ENCODE measurements at places on chromosomes 2 and 18.

- DNase-seq: no peak
Measured at GRCh38 chr2:237392186-237392585, 21.8 kb downstream of the COL6A3 start.

DNA sequence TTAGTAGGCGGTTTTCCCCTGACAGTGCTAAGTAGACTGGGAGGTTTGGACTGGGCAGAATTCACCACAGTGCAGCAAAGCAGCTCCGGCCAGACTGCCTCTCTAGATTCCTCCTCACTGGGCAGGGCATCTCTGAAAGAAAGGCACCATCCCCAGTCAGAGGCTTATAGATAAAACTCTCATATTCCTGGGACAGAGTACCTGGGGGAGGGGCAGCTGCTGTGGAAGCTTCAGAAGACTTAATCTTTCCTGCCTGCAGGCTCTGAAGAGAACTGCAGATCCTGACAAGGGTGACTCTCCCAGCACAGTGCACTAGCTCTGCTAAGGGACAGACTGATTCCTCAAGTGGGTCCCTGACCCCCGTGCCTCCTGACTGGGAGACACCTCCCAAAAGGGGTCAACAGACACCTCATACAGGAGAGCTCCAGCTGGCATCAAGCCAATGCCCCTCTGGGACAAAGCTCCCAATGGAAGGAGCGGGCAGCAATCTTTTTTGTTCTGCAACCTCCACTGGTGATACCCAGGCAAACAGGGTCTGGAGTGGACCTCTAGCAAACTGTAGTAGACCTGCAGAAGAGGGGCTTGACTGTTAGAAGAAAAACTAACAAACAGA, 266.8 kb upstream of the CRIM1 start:
- DNase-seq: no peak

DNA sequence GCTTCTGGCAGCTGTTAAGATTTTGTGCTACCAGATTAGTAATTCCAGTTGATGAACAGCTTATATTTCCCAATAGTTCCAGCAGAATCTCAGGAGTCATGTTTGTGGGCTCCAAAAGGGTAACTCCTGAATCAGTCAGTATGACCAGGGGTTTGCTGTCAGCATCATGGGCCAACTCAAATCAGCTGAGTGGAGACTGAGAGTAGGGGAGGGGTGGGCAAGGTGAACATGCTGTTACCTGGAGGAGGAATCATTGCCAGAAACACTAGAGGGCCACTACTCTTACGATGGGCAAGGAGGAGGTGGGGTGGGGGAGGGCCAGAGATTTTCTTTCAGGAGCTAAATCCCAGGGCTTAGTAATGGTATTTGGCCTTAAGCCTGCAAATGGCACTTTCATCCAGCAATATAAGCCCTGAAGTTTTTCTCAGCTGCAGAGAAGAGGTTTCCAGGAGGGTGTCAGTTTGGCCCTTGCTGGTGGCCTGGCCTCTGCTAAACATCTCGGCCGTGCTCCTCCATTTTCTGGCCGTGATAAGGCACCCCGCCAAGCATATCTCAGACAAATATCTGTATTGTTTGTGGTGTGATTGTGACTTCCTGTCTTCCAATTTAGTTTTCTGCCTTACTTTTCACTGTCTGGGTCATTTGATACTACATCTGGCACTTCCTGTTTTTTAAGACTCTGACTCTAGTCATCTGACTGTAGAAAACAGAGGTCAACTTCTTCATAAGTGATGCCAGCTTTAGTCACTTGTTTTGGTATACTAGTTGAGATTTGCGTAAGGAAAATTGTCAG, 120.5 kb upstream of the CXCR4 start:
- DNase-seq: no peak

DNA sequence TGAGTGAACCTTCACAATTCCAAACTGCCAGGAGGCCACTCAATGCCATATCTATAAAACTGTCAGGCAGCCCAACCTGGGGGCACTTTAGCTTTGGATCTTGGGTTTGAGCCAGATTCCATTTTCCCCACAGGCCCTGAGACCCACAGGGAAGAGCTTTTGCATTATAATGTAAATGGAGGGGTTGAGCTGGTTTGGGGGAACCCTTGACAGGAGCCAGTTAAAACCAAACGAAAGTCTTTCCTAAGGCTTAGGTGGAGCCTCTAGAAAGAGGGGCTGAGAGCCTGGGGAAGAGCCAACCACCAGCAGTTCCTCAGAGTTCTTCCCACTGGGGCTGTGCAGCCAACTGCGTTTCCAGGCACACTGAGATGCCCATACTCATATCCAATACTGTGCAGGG, 42.7 kb downstream of the BCL11A start:
- DNase-seq: no peak

GRCh38 chr2:144663207-144663606, 143.3 kb upstream of the ZEB2 start:
- DNase-seq: no peak

GRCh38 chr18:49656073-49656692, 94.3 kb downstream of the LIPG start:
- no peak for DNase-seq

DNA sequence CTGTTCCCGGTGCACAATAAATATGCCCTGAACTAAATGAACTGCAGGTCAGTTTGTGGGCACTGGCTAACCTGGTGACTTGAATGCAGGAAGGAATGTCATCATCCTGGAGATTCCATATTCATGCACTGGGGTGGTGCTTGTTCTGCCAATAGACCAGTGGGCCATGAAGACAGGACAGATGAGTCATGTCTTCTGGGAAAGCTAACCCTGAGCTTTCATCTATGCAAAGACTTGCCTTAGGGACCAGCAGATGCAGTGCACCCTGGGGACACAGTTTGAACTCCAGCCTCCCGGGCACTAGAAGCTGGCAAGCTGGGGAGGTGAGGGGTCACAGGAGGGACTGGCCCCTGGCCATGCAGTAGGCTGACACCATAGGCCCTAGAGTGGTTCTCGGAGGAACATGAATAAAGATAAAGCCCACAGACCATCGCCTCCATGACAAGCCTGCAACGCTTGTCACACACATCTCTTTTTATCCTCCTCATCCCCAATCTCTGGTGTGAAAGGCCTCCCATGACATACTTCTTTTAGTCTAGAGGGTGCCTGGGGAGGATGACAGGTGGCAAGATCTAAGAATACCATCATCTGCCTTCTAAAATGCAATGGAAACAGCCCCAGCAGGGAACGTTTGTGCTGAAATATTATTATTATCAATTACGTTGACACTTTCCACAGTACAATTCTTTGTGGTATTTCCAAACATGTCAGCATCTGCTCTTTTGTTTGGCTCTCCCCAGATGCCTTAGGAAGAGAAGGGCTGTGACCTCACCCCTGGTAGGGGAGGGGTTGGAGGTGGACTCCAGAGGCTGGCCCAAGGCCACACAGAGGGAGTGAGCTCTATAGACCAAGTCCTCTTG, 267.4 kb upstream of the RAB6C start:
- no peak for DNase-seq

- no peak for DNase-seq
Measured at GRCh38 chr18:2855560-2856350, 8.9 kb downstream of the EMILIN2 start.

GRCh38 chr2:225569995-225570394, 170.5 kb downstream of the NYAP2 start:
- no peak for DNase-seq

DNA sequence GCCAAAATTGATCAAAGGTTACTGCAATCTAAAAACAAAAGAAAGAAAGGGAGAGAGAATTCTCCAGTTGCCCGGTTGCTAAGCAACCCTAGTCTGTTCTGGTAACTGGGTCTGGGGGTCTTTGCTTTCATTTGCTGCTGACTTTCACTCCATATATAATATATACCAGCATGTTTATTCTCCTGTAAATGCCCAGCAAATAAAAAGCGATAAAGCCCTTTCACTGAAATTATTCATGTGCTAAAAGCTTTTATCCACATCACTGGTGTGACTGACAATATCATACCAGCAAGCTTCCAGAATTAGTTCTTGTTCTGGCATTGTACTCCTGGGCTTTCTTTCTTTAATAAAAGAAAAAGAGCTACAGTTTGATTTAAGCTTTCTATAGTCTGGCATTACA, 75.5 kb upstream of the ST8SIA3 start:
- DNase-seq: peak; percentile 76

Data from COR-L47 (cell line).